ENCODE measurements at places on chromosomes 16 and 17. TPM values are rescaled to one million over a fixed set of nuclear protein-coding genes. Genes with fewer than 3 reads are reported as not detected.

TPSD1 gene
- not detected for total RNA-seq

TMEM92 gene
- not detected for total RNA-seq

HAGHL gene
- 7.6 TPM for total RNA-seq

OMG gene
- total RNA-seq: 0.31 TPM

MYL11 gene
- 0.78 TPM for total RNA-seq

TRAPPC2L gene
- total RNA-seq: 57.7 TPM

PLEKHM1 gene
- total RNA-seq: 47.9 TPM

OR4D1 gene
- 0.91 TPM for total RNA-seq

ZNF500 gene
- total RNA-seq: 24.7 TPM

CFAP97D1 gene
- total RNA-seq: not detected

AP1G1 gene
- 78.0 TPM for total RNA-seq

SLC35G6 gene
- not detected for total RNA-seq

KRT14 gene
- not detected for total RNA-seq

CBX8 gene
- total RNA-seq: 6.9 TPM

DRC3 gene
- total RNA-seq: not detected

ITGAD gene
- not detected for total RNA-seq
